ENCODE measurements at places on chromosomes 5 and 9. TPM values are rescaled to one million over a fixed set of nuclear protein-coding genes. Genes with fewer than 3 reads are reported as not detected.

RUFY1 gene
- 59.0 TPM for total RNA-seq

DNAJA1 gene
- total RNA-seq = 83.6 TPM

CAVIN4 gene
- 0.27 TPM for total RNA-seq

PCDHB12 gene
- 2.7 TPM for total RNA-seq

PCDHB2 gene
- total RNA-seq = 1.4 TPM

BTNL8 gene
- 1.1 TPM for total RNA-seq

PCDHB14 gene
- 12.8 TPM for total RNA-seq

RPP25L gene
- 23.2 TPM for total RNA-seq

SPINK1 gene
- not detected for total RNA-seq

SEMA6A gene
- total RNA-seq = 10.9 TPM

OR1L6 gene
- total RNA-seq = not detected

TNFSF15 gene
- total RNA-seq = 0.13 TPM

LTC4S gene
- total RNA-seq = 8.2 TPM

ANKRD34B gene
- not detected for total RNA-seq

MARCOL gene
- not detected for total RNA-seq

NTRK2 gene
- total RNA-seq = 8.5 TPM

REXO4 gene
- 29.9 TPM for total RNA-seq

PRRT1B gene
- not detected for total RNA-seq

RBM27 gene
- total RNA-seq = 20.4 TPM

ZCCHC9 gene
- total RNA-seq = 25.5 TPM

CD180 gene
- total RNA-seq = 0.27 TPM

C9 gene
- total RNA-seq = not detected

FAM221B gene
- not detected for total RNA-seq

TSSK1B gene
- total RNA-seq = not detected

FGFR4 gene
- 7.4 TPM for total RNA-seq

LRRTM2 gene
- total RNA-seq = 0.87 TPM

BARX1 gene
- 168 TPM for total RNA-seq
